CD4-positive, alpha-beta T cell treated with Interferon alpha-2 for 1 hour (primary cell): ENCODE measurements at places on chromosomes 5 and 9.

- DNase-seq: no peak
Observed at GRCh38 chr5:57834829-57835608, 352.4 kb upstream of the ACTBL2 start.

DNA sequence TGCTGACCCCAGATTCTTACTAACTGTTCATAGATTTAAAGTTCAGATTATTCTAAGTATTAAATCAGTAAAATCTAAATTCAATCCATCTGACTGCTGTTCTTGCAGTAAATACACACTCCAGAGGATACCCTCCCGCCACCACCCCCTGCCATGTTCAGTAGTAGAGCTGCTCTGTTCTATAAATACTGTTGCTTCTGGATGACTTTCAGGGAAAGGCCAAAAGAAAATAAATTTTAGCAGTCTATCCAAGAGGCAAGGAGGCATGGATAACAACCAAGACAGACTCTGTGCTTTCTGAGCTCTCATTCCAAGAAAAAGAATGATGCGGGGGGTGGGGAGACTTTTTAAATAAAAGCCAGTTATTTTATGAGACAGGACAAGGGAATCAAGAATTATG, 115.1 kb downstream of the ADAMTS6 start:
- DNase-seq: no peak

- no peak for DNase-seq
Observed at GRCh38 chr9:71764463-71764862, 3.9 kb downstream of the CEMIP2 start.

- DNase-seq: no peak
Observed at GRCh38 chr9:111997831-111998230, 101.2 kb downstream of the UGCG start.

DNA sequence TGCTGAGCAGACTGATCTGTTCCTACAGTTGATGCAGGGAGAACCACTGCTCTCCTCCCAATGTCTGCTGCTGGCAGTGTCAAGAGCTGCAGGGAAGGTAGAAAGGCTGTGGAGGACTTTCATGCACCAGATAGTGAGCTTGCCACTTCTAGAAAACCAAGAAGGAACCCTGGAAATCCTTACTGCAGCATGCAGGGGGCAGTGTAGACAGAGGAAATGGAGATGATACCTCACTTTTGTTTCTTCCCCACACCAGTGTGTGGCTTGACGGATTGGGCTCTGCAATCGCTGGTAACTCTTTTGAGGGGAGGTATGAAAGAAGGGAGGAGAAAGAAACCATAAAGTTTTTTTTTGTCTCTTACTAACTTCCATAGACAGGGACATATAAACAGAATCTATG, 480.7 kb downstream of the DMAC1 start:
- DNase-seq: no peak

DNA sequence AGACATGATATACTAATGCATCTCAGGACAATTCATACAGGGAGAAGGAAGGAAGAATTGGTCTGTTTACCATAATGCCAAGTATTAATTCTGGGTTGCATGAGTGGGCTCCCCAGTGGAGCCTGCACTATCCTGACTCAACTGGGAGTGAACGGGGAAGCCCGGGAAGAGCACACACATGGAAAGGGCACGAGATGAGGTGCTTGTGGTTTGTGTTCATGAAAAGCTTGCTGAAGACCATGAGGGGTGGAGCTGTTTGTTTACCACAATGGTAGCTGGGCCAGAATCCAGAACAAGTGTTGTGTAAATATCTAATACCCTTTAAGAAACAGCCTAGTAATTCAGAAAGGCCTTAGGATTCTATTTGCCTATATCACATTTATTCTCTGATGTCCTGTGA, 44.6 kb downstream of the POC5 start:
- DNase-seq: no peak

- no peak for DNase-seq
Observed at GRCh38 chr5:68659881-68660280, 433.9 kb upstream of the SLC30A5 start.

DNA sequence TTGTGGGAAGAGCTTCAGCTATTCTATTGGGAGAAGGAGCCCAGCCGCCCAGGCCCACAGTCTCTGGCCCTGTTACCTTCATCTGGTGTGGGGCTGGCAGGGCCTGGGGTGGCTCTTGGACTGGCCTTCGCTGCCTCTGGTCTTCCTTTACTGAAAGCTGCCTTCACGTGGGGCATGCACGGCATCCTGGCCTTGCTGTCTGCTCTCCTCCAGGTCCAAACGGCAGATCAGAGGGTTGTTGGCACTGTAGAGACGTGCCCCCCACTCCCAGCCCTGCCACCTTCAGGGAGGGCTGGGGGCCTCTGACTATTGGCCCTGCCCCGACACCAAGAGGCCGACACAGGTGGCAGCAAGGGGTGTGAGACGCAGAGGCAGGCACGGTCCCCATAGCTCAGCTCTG, 291.3 kb upstream of the IRX1 start:
- no peak for DNase-seq

- DNase-seq: no peak
Observed at GRCh38 chr5:96487859-96488258, 54.8 kb upstream of the PCSK1 start.

GRCh38 chr9:71726723-71727122, 41.6 kb downstream of the CEMIP2 start:
- DNase-seq: no peak

DNA sequence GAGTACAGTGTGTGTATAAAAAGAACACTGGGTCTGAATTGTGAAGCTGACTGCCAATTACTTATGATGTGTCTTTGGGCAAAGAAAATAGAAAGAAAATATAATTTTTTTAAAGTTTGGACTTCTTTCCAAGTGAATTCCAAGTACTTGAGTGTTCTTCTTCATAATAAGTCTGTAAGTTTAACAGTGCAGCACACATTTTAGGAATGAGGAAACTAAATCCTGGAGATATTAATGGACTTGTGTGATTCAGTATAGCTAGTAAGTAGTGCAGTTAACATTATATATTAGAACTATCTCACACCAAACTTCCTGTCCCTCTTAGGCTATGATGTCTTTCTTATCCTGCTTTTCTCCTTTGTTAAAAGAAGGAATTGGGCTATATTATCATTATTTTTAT, 1953.8 kb downstream of the MAT2B start:
- no peak for DNase-seq

- no peak for DNase-seq
Observed at GRCh38 chr9:123011380-123011779, 22.1 kb upstream of the GPR21 start.

- no peak for DNase-seq
Observed at GRCh38 chr5:14906628-14907027, 35.0 kb upstream of the ANKH start.

DNA sequence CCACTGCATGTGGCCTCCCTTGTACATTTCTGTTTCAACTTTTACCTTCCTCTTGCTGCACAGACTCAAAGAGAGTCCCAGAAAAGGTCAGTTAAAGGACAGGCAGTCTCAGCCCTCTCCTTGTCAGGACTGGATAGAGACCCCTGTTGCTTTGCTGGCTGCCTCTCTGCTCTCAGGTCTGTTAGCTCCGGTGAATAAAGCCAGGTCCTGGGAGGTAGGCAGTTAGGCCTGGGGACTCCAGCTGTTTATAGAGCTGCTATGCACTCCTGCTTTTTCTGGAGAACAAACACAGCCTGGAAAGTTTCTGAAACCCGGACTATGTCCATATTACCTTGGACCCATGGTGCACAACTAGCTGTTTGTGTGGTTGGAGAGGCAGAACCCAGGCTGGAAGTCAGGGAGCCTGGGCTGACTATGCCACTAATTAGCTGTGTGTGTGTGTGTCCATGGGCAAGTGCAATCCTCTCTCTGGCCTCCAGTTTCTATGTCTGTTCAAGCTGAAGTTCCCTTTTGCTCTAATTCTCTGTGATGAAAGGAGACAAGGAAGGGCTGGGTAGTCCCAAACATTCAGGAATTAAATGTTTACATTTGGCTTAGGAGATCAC, 42.9 kb downstream of the GLRA1 start:
- no peak for DNase-seq

- no peak for DNase-seq
Observed at GRCh38 chr9:128163027-128163515, 3.0 kb downstream of the BBLN start.

DNA sequence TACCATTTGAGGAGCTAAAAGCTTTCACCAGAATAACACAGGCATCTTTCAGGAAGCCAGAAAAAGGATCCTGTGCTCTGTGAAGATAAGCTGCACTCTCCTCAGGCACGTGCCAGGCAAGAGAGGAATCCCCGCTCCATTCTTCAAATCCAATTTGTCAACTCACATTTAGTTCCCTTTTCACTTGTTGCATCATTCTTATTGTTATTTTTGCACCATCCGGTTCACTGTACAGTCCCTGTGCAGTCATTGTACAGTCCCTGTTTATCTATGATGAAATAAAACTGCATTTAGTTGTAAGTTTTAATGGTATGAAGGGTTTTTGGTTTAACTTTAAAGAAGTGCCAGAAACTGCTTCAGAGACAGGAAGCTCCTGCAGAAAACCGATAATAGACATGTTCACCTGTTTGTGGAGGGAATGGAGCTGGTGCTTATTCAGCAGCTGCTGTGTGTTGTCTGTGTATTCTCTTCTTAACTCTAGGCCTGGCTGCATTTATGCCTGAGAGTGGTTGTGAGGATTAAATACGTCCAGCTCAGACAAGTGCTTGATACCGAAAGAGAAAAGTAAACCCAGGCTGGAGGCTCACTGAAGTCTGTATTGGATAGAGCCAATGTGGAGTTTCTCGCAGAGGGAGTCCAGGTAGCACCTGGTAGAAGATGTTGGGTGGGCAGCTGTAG, 22.4 kb downstream of the IFNW1 start:
- DNase-seq: no peak
